ENCODE measurements at places on chromosomes 1 and 21.

DNA sequence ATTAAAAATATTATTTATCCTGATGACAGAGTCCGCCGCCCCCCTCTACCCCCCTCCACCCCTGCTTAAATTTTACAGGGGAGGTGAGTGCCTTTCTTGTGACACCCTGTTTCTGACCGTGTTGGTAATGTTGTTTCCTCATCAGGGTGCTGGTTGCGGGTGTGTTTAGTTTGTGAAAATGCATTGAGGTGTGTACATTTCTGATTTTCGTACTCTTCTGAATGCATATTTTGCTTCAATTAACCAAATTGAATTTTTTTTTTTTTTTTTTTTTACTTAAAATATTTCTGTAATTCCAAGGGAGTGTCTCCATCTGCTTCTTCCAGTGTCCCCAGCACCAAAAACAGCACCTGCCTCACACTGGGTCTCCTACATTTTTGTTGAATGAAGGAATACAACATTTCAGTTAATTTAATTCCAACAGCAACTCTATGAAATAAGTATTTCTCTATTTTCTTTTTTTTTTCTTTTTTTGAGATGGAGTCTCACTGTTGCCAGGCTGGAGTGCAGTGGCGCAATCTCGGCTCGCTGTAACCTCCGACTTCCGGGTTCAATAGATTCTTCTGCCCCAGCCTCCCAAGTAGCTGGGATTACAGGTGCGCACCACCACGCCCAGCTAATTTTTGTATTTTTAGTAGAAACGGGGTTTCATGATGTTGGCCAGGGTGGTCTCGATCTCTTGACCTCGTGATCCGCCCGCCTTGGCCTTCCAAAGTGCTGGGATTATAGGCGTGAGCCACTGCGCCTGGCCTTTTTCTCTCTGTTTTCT is 5.6 kb upstream of the SLC2A1 start:
- DNase-seq = no peak

DNA sequence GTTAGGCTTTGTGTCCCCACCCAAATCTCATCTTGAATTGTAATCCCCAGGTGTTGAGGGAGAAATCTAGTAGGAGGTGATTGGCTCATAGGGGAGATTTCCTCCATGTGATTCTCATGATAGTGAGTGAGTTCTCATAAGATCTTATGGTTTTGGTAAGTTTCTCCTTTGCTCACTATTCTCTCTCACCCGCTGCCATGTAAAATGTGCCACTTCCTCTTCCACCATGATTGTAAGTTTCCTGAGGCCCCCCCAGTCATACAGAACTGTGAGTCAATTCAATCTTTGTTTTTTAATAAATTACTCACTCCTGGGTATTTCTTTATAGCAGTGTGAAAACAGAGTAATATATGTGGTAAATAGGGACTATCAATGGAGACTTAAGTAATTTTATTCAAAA is 434.5 kb upstream of the OLFM3 start:
- DNase-seq = no peak

DNA sequence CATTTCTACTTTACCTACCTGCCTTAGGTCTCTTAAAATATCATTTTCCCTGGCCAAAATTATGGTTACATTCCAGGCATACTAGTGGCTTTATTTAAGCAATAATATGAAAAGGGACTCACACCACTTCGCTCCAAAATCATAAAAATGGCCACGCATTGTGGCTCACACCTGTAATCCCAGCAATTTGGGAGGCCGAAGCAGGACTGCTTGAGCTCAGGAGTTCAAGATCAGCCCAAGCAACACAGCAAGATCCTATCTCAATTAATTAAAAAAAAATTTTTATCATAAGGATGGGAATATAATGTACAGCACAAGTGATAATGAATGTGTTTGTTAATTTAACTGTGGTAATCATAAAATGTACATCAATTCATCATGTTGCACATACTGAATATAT is 65.4 kb downstream of the ARID4B start:
- DNase-seq = no peak

- DNase-seq = no peak
Measured at GRCh38 chr1:2314273-2314802, 77.0 kb downstream of the MORN1 start.

GRCh38 chr1:184212649-184213314 is 161.3 kb downstream of the TSEN15 start:
- no peak for DNase-seq

DNA sequence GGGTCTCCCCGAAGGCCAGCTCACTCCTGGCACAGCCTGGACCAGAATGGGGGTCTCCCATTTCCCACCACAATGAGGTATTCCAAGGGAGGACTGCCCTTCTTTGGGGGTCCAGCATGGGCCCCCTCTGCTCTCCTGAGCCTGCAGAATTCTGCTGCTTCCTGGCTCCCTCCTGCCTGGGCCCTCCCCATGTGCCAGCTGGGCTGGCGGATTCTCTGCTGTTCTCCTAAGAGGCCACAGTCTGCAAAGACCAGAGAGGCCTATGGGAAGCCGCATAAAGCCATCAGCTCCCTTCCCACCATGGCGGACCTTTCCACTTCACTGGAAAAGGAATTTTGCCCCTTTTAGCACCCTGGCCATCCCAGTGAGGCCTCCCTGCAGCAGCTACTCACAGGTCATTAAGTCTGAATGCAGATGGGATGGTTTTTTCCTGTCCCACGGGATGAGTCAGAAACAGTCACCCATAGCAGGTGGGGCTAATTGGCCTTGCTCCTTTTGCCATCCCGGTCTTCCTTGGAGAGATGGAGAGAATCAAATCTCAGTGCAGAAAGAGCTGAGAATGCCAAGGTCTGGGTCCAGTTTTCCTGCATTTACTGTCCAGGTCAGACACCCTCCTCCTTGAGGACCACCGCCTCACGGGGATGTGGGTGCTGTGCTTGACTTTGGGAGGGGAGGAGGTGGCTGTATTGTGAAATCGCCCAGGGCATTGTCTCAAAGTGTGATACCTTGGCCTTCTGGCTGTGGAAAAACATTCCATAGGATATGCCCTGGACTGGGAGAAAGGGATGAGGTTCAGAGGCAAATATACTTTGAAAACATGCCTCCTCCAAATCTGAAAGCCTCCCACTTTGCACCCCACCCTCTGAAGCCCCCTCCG is 23.2 kb downstream of the MYBPH start:
- no peak for DNase-seq

DNA sequence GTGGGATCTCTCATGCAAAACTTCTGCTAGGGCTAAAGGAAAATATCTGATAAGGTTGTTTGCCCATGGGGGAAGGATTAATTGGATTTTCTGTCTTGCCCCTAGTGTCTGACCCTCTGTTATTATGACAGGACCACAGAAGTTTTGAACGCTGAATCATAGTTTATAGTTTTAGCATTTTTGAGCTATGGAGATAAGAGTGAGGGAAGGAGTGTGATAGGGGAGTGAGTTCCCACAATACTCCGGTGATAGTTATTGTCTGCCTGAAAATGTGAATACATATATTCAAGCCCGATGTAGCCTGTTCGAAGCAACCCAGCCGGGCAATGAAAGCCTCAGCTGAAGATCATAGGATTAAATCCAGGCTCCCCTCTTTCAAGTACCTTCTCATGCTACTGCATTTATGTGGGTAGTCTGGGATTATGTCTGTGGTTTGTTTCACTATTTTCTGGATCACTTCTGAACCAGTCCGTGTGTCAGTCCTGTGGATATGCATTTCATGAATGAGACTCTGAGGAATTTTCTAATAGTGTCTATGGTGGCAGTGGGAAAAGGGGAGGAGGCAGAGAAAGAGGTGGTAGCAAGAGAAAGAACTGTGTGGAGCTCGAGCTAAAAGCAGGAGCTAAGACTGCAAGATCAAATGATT is 258.7 kb downstream of the DISC1 start:
- DNase-seq = no peak

- no peak for DNase-seq
Measured at GRCh38 chr1:207866471-207867135, 44.3 kb downstream of the CD34 start.

DNA sequence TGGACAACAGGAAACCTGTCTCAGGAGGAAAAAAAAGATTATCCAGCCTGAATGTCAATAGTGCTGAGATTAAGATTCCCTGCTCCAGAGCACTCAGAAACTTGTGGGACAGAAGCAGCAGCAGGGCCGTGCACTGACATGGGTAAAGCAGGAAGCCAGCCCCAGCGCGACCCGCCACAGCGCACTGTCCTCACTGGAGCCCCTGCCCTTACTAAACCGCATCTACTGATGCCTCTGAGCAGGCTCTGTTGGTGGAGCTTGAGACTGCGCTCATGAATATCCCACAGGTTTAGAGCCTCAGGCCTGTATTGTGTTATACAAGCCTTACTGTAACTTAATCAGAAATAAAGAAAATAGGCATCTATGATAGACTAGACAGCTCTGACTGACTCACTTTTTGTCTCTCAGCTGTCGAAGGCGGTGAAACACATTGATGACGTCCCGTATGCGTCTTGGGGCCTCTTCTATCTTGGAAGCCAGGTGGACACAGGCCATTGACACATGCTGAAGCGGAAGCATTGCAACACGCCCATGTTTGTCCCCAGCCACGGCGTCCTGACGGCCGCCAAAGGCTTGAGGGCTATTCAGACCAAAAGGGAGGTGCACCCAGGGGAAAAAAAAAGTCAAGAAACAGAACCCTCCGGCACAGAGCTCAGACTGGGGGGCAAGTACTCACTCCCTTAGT is 1.2 kb downstream of the CCNL2 start:
- no peak for DNase-seq

DNA sequence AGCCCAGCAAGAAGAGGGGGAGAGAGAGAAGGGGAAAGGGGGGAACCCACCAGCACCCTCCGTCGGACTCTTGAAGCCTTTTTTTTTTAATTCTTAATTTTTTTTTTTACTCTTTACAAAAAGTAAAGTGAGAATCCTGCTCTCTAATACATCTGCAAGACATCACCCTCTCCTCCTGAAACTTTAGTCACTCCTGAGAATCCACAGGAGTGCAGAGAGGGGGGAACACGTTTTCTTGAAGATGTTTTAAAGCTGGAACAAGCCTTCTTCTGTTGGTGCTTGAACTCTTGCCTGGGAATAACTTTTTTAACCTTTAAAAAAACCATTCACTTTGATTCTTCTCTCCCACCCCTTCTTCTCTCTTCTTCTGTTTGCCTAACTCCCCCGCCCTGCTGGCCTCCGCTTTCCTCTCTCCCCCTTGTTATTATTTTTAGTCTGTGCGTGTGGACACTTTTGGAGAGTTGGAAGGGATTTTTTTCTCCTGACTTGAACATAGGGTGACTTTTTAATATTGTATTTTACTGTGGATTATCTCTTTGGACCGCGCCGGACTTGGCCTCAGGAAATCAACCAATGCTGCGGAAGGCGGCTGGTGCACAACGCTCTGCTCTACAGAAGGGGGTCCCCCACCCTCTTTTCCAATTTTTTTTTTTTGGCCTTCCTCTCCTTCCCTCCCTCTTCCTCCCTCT is 383 bp upstream of the PRRX1 start:
- DNase-seq = no peak

GRCh38 chr1:25760871-25761270 is 39.1 kb upstream of the SELENON start:
- no peak for DNase-seq

GRCh38 chr1:114116086-114116485 is 37.6 kb downstream of the SYT6 start:
- no peak for DNase-seq

- DNase-seq = peak; percentile 70
Measured at GRCh38 chr1:1171546-1172340, 1.9 kb upstream of the TTLL10 start.

- no peak for DNase-seq
Measured at GRCh38 chr1:155120253-155120652, 7.4 kb upstream of the EFNA1 start.

- DNase-seq = peak; percentile 58
Measured at GRCh38 chr1:89525169-89525855, 683 bp downstream of the LRRC8B start.
